ENCODE measurements at places on chromosomes 1 and 21.

GRCh38 chr1:178565586-178565985 is 52.7 kb downstream of the TEX35 start:
- no peak for DNase-seq

DNA sequence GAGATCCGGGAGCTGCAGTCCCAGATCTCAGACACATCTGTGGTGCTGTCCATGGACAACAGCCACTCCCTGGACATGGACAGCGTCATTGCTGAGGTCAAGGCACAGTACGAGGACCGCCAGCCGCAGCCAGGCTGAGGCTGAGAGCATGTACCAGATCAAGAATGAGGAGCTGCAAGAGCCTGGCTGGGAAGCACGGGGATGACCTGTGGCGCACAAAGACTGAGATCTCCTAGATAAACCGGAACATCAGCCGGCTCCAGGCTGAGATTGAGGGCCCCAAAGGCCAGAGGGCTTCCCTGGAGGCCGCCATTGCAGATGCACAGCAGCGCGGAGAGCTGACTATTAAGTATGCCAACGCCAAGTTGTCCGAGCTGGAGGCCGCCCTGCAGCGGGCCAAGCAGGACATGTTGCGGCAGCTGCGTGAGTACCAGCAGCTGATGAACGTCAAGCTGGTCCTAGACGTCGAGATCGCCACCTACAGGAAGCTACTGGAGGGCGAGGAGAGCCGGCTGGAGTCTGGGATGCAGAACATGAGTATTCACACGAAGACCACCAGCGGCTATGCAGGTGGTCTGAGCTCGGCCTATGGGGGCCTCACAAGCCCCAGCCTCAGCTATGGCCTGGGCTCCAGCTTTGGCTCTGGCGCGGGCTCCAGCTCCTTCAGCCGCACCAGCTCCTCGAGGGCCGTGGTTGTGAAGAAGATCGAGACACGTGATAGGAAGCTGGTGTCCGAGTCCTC is 25.5 kb downstream of the ETV3L start:
- no peak for DNase-seq

DNA sequence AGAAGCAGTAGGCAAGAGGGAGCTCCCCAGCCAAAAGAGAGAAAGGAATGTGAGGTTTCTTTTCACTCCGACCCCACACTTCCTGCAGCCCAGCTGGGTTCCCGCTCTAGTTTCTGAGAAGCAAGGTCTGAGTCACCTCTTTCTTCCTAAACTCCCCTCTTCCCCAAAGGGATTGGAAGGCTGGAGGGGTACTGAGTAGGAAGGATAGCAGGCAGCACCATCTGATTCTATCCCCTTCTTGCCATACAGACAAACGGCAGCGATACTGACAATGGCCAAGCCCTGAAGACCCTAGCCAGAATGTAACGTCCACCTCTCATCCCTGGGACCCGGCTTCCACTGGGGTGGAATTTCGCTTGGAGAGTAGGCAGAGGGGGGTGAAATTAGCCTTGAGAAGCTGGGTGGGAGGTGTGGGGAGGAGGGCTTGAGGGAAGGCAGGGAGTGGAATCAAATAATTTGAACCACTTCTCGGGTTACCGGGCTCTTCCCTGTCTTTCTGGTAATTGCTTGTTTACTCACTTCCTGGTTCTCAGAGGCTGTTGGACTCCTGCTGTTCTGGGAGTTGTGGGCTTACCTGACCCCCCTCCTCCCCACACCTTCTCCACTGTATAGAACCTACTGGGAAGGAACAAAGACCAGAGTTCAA is 13.2 kb downstream of the IER5 start:
- DNase-seq: no peak

DNA sequence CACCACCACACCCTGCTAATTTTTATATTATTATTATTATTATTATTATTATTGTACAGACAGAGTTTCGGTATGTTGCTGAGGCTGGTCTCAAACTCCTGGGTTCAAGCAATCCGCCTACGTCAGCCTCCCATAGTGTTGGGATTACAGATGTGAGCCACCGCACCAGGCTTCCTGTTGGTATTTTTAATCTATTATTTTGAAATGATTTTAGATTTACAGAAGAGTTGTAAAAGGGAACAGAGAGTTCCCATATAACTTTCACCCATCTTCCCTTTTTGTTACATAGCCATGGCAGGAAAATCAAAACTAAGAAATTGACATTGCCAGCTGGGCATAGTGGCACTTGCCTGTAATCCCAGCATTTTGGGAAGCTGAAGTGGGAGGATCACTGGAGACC is 42.9 kb upstream of the CITED4 start:
- DNase-seq: no peak

GRCh38 chr1:210883821-210884220 is 250.1 kb downstream of the KCNH1 start:
- no peak for DNase-seq

GRCh38 chr21:45838634-45839033 is 142.9 kb upstream of the COL6A1 start:
- DNase-seq: no peak

DNA sequence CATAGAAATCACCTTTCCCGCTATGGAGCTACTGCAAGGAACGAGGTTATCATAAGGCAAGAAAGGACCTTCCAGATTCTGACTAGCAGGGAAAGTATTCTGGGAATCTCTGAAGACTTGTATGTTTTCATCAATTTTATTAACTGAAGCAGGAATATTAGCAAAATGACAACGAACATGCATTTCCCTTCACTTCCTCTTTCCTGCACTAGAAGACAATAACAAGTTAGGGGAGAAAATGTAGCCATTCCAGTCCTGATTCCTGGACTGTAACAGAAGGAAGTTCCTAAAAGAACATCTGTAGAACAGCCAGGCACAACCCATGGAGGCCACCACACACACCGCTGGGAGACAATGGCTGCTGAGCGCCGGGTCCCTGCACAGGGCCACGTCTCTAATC is 106.8 kb downstream of the RAVER2 start:
- DNase-seq: no peak

DNA sequence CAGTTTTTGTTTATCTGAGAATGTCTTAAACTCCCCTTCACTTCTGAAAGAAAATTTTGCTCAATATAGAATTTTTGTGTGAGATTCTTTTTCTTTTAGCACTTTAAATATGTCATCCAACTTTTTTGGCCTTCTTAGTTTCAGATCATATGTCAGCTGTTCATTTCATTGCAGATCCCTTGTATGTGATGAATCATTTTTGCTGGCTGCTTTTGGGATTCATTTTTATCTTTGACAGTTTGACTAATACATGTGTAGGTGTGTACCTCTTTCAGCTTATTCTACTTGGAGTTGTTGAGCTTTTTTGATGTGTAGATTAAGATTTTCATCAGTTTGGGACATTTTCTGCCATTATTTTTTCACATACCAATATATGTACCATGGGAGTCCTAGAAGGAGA is 156.8 kb downstream of the FASLG start:
- no peak for DNase-seq

DNA sequence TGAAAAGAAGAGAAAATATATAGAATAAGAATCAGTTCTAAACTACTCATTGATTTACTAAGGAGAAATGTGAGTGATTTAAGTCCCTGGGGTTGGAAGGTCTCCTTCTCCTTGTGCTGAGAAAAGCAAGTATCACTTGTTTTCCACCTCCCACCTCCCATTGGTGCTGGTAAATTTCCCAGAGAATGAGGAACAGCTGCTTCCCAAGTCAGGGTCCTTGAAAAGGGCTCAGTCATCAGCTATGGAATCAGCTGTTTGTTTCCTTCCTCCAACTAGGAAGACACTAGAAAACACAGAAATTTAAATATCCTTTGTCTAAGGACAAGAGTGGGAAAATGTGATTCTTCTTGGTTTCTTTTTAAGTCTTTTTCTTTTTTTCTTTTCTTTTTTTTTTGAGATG is 131.3 kb upstream of the C1orf21 start:
- DNase-seq: no peak

GRCh38 chr1:59072583-59072947 is 224.3 kb upstream of the FGGY start:
- no peak for DNase-seq

DNA sequence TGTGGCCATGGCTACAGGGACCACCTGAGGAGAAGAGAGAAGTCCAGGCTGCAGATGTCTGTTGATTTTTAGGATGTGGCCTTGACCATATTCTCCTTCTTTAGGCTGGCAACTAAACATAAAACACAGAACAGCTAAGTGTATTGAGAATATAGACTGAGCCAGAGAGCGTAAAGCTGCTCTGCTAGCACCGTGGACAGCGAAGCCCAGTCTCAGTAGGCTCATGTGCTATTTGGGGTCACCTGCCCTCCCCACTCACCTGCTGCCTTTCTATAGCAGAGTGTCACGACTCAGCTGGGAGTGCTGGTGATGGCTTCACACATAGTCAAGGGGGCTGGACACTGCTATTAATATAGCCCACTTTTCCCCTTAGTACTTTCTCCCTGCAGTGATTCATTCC is 278.5 kb downstream of the KCNH1 start:
- DNase-seq: no peak

- no peak for DNase-seq
These were observed 11.0 kb downstream of the CNTN2 start for GRCh38 chr1:205054013-205054412.

- no peak for DNase-seq
These were observed 15.1 kb downstream of the KHDRBS1 start for GRCh38 chr1:32028746-32029145.

DNA sequence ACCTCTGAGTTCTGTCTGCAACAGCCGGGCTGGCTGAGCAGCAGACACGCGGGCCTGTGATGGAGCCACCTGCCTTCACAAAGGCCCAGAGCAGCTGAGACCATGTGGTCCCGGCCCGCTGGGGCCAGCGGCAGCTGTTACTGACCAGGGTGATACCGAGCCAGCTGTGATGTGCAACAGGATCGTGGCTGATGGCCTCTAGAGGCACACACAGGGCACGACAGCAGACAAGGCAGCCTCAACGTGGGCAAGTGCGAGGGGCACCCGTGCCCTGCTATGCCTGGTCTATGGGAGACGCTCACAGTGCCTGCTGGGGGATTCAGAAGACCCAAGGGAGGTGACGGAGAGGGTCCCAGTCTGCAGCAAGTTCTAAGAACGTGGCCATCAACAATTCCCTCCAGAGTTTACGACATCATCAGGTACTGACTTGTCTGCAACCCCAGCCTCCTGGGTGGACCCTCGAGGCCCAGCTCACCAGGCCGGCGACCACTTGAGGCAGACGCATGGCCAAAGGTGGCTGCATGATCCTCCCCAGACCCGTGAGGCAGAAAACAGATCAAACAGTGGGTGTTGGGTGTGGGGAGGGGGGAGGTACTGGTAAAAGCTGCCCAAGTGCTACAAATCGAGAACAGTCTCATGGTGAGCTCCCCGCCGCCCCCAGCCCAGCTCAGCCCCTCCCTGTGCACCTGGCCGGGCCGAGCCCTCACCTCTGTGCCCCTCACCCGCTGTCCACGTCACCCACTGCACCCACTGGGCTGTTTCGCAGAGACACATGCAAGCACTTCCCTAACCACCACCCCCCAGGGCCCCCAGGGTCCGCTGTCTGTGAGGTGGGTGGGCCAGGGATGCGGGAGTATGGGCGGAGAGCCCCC is 6.0 kb downstream of the POFUT2 start:
- no peak for DNase-seq

- DNase-seq: no peak
These were observed 175.6 kb upstream of the RAB4A start for GRCh38 chr1:229095325-229095724.

DNA sequence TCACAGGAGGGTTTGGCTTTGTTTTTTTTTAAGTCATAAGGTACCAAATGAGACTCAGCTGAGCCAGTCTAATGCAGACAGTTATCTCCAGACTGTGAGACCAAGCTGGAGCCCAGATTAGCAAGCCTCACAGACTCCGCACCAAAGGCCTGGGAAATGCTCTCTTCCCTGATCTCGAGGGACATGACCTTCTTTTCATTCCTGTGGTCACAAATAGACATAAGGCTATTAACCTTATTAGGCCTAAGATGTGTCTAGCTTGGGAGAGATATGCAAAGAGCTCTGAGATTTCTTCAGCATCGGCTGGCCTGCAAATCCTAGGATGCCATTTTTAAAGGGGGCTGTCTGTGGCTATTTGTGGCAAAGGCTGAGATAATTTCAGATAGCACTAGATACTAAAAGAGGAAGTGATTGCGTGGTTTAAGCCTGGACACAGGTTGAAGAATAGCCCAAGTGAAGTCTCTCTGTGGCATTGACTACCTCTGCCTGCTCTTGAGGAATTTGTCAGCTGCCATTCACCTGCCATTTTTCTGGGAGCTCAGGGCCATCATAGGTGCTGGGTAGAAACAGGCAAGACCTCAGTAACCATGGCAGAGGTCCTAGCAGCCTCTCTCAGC is 301.3 kb downstream of the SIPA1L2 start:
- no peak for DNase-seq

DNA sequence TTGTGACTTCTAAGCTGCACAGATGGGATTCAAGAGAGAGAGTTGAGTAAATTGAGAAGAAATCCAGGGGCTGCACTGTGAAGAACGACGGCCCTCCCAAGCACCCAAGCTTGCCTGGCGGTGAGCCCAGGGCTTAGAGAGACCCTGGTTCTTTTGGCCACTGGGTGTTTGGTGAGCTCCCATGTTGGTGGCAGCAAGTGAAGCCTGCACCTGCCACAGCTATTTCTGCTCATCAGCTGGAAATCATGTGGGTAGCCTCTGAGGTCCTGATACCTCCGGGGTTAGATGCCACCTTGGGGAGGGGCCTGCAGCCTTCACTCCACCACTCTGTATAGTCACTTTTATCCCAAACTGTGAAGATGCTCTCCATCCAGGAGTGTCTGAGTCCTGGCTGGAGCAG is 6.2 kb upstream of the BTG2 start:
- no peak for DNase-seq

DNA sequence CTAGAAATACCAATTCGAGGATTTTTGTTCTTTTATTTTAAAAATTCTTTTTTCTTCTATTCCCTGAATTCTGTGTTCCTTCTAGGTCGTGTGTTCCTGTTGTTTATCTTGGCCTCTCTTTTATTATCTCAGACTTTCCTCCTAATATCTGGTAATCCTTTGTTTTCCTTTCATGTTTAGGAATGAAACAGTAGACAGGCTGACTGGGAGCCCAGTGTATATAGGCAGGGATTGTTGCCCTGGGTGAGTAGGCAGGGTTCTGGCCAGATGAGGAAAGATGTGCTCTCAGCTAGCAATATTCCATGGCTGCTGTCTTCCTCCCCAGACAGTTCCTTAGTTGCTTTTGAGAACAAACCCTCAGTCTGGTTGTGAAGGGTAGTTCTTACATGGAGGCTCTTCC is 161.8 kb upstream of the PDE4B start:
- DNase-seq: no peak

DNA sequence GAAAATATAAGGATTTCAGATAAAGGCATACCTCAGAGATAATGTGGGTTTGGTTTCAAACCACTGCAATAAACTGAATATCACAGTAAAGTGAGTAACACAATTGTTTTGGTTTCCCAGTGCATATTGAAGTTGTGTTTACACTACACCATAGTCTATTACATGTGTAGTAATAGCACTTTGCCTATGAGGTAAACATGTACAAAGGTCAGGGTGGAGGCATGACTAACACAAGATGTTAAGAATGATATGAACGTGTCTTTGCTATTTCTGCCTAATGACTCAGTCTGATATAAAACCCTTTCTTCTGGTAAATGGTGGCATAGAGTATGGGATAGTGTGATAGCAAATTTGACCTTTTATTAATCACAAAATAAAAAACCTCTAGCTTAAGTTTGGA is 621.5 kb upstream of the ADGRL2 start:
- DNase-seq: no peak

GRCh38 chr1:20359451-20360330 is 69.0 kb downstream of the VWA5B1 start:
- no peak for DNase-seq

- no peak for DNase-seq
These were observed 49.9 kb upstream of the INSL5 start for GRCh38 chr1:66850989-66851388.

- DNase-seq: no peak
These were observed 115.3 kb downstream of the COLGALT2 start for GRCh38 chr1:183922197-183922596.

- no peak for DNase-seq
These were observed 3.9 kb downstream of the S100A9 start for GRCh38 chr1:153361480-153362109.
